NT2/D1 (cell line): ENCODE measurements at places on chromosomes 3 and 15.
A peak's percentile ranks its signal among the peaks of the same experiment; 100 is the strongest.

GRCh38 chr3:145017959-145018358 lies 1046.3 kb downstream of the DIPK2A start:
- DNase-seq: no peak

GRCh38 chr15:64824929-64825430 lies 467 bp downstream of the PIF1 start:
- DNase-seq: no peak

- DNase-seq: no peak
Measured at GRCh38 chr3:15399970-15400369, 27.4 kb downstream of the METTL6 start.

DNA sequence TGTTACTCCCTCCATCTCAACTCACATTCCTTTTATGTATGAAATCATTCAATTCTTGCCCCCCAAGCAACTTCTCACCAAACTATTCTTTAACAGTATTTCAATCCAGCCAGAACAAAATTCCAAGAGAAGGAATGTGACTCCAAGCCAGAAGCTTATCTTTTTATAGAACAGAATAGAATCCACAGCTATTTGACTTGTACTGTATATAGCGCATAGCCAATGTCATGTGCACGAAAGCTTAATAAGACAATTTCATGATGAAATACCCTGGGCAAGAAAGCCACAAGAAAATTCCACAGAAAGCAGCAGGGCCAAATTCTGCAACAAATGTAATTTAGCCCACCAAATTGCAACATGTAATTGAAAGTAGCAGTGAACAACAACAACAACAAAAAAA lies 127.6 kb upstream of the UBE2E2 start:
- no peak for DNase-seq

GRCh38 chr15:43514241-43515057 lies 3.0 kb upstream of the MAP1A start:
- no peak for DNase-seq

- DNase-seq: no peak
Measured at GRCh38 chr3:28738425-28738824, 389.8 kb upstream of the AZI2 start.

GRCh38 chr3:148265841-148266240 lies 431.9 kb upstream of the AGTR1 start:
- no peak for DNase-seq

DNA sequence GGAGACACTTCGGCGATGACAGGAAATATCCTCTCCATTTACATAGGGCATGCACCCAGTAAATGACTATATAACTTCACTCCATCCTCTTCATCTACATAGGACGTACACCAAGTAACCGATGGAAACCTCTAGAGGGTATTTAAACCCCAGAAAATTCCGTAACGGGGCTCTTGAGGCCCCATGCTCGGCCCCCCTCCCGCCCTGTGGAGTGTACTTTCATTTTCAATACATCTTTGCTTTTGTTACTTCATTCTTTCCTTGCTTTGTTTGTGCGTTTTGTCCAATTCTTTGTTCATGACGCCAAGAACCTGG lies 7.5 kb upstream of the FAM107A start:
- no peak for DNase-seq

DNA sequence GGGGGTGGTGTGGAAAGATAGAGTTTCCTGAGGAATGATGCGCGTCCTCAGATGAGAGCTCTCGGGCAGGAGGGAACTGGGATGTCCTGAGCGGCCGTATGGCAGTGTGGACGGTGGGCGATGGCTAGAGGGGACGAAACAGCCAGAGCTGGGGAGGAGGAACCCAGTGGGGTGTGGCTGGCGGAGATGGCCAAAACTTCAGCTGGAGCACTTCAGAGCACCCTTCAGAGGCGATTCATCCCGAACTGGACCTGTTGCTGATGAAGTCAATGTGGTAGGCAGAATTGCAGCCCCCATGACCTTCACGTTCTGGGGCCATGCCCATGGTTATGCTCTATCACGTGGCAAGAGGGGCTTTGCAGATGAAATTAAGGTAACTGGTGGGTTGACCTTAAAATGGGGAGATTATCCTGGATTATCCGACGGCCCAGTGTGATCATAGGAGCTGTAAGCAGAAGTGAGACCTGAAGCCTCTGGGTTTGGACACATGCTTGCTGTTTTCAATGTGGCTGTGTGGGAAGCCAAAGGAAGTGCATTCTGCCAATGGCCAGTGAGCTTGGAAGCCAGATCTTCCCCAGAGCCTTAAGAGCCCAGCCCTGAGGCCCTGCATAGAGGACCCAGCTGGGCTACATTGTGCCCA lies 52.3 kb downstream of the ATP1B3 start:
- no peak for DNase-seq

DNA sequence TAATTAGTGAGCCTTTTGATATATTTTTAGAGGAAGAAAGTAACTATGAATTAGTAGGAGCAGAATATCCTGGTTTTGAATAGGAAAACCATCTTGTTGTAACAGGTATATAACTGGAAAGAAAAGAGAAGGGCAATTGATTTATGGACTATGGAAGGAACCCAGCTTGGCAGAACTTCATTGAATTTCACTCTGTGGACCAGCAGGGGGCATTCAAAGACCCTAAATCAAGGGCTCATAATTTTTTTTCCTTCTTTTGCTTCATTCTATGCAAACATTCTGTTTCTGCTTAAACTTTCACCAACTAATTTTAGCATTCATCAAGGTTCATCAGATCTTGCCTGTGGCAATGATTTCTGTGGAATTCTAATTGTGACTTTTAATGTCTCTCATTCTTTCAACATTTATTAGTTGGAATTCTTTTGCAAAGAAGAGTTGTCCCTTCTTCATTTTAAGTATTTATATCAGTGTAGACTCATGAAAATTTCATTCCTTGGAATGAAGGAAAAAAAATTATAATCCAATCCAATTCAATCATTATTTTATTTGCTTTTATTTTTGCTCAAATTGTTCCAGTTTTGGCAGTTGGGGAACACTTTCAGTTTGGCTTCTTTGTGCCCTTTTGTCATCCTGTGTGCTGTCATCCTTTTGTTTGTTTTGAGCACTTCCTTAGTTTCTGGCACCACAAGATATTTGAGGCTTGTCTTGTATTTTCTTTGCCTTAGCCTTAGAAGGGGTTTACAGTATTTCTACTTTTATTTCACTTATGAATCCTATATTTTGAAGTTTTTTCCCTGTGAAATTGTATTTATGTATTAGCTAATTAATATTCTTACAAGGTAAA lies 30.4 kb downstream of the NXPE3 start:
- DNase-seq: peak; percentile 13

DNA sequence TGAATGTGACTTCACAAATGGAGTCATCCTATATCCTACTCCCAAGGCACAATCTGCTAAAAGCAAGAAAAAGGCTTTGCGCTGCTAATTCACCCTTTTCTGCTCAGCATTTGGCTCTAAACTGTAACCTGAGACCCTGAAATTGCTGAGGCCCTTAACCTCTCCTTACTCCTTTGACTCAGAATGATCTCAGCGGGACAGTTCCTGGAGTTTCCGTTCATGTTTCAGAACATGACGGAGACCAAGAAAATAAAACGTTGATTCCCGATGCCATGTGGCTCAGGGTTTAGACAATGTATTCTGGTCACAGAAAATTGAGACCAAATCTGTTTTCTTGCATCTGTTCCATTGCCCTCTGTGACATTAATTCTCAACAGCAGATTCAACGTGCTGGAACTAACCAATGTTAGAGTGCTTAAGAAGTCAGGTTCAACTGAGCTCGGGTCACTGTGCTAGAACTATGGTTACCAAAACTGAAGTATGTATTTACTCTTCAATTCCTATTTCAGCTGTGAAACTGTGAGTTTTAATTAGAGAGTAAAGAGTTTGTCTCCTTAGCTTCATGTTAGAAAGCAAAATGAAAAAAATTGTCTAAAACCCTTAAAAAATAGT lies 45.4 kb upstream of the TMC3 start:
- peak; percentile 55 for DNase-seq

- no peak for DNase-seq
Measured at GRCh38 chr3:100891033-100891432, 102.2 kb downstream of the ABI3BP start.

- DNase-seq: no peak
Measured at GRCh38 chr3:53808496-53808895, 37.7 kb downstream of the CHDH start.

- no peak for DNase-seq
Measured at GRCh38 chr3:123741041-123741511, 143.1 kb downstream of the MYLK start.

DNA sequence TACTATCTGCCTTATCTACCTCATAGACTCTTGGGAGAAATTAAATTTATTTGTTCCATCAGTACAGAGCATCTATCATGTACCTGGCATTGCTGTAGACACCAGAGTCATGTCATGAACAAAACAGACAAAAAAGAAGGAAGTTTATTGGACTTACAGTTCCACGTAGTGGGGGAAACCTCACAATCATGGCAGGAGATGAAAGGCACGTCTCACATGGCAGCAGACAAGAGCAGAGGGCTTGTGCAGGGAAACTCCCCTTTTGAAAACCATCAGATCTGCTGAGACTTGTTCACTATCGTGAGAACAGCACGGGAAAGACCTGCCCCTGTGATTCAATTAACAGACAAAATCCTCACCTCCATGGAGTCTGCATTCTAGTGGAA lies 25.6 kb upstream of the ACAP2 start:
- DNase-seq: no peak

DNA sequence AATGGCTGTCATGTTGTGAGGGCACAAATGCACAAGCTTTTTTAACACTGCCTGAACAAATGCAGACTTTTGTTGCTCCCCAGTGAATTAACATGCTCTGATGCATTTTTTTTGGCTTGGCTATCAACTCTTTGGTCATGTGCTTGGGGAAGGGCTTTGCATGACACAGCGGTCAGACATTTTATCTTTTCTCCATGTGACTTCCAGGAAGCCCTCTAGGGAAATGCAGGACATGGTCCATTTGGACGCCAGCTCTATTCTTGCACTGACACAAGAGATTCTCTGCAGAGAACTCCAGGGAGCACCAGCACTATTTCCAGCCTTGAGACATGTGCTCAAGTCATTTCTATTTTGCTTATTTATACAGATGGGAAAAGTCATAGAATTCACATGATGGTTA lies 46.2 kb downstream of the NEK11 start:
- DNase-seq: no peak

DNA sequence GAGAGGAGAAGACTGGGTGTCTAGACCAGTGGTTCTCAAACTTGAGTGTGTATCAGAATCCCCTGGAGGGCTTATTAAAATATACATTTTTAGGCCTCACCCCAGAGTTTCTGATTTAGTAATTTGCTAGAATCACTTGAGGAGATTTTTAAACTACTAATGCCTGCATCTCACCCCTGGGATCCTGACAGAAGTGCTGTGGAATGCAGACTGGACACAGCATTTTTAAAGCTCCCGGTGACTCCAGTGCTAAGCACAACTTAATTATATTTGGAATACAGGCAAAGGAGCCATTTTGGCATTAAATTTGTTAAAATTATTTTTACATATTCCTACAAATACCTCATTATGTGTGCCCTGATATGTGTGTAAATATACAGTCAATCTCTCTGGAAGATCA lies 26.7 kb upstream of the COL6A6 start:
- no peak for DNase-seq

GRCh38 chr3:102346897-102347296 lies 87.9 kb upstream of the ZPLD1 start:
- DNase-seq: no peak

GRCh38 chr3:168241156-168241555 lies 145.4 kb upstream of the GOLIM4 start:
- DNase-seq: no peak

GRCh38 chr3:189311521-189311920 lies 139.8 kb downstream of the TPRG1 start:
- DNase-seq: no peak

DNA sequence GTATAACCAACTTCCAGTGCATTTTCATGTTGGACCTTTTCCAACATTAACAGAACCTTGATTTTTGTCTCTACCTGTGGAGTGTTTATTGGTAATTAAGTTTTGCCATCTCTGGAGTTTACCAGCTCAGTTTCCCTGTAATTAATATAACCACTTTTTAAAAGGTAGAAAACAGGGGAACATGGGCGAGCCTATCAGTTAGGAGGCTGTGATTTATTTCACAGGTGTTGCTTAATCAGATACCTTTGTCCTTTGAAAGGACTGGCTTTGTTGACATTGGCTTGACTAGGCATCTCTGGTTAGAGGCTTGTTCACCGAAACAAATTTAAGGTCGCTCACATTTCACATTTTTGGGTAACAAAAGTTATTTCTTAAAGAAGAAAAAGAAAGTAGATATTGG lies 622 bp downstream of the NAALADL2 start:
- DNase-seq: no peak

GRCh38 chr3:27357665-27358258 lies 11.4 kb downstream of the NEK10 start:
- DNase-seq: peak; percentile 69

DNA sequence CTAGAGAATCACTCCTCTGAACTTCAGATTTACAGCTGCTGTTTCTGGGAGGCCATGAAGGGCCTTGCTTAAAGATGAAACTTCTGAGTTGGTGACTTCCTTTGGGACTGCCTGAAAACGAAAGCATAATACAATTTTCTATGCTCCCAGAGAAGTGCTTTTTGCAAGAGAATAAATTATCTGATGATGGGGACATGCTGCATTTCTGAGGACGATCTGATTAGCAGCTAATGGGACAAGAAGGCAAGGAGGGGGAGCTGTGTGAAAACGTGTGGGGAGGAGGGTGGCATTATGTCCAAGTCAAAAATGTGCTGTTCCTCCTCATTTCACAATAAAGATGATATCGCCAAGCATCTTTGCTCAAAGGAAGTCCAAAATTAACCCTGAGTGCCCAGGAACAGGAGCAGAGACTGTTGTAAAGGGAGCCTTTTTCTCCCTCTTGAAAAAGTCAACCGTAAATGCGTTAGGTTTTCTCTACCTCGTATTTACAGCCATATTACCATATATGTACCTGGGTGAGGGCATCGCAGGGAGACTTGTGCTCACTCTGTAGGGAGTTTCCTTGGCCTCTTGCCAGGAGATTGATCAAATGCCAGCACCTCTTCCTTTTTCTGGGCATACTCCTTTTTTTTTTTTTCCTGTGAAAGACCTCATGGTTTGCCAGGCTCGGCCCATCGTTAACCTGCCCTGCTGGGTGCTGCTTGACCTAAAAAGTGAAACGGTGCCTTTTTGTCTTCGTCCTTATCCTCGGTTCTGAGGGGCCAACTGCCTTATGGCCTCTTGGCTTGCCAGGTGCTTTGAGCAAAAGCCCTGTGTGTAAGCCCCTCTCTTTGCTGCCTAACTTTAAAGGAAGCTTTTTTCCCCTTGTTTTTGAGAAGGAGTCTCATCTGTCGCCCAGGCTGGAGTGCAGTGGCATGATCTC lies 11.5 kb downstream of the ITPR1 start:
- DNase-seq: no peak
